NCI-H1092 treated with DMSO at 0.1 percent for 48 hours (cell line): ENCODE measurements at places on chromosomes 11 and 22.

GRCh38 chr22:24026056-24026455 is 15.0 kb downstream of the CABIN1 start:
- no peak for DNase-seq

DNA sequence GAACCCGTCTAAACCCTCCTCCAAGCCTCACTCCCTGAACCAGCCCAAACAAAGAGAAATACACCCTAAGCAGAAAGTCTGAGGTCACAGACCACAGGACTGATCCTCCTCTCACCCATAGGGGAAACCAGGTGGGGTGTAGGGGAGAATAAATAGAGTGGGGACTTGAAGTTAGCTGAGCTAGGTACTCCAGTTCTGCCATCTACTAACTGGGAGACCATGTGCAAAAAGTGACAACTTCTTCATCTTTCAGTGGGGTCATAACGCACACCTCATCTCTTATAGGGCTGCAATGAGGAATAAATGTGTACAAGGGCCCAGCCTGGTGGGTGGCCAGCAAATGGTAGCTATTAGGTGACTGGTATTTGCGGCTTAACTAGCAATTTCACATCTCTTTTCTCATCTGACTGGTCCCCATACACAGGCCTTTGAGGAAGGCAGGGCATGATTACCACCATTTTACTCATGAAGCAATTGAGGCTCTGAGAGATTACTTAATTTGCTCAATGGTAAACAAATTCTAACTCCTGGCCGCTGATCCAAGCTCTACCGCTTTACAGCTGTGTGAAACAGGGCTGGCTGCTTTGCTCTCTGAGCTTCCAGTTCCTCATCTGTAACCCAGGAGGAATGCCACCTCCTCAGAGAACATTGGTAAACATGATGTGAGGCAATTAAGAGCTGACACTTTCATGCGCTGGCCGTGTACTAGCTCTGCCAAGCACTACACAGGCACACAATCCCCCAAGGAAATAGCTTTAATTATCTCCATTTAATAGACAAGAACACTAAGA is 16.6 kb downstream of the TBC1D10A start:
- DNase-seq, result no peak

GRCh38 chr11:118104491-118104890 is 17.7 kb upstream of the SMIM35 start:
- DNase-seq, result no peak

DNA sequence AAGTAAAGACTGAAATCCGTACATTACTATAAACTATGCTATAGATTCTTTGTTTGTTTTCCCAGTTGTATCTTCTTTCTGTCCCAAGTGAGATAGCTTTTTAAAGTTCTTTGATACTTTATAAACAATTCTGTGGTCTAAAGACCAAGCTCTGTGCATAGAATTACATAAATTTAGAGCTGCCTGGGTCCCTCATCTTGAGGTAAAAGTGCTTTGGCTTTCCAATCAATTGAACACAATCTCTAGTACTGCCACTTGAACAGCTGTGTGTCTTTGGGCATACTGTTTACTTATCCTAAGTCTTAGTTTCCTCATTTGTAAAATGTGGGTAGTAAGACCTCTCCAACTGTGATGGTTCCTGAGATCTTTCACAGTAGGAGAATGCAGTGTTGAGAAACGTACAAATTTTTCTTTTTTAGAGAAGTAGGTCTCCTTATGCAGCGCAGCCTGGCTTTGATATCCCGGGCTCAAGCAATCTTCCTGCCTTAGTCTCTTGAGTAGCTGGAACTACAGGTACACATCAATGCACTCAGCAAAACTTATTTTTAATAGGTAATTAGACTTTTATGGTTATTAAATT is 2.5 kb upstream of the EED start:
- DNase-seq, result no peak

GRCh38 chr11:2325123-2325522 is 23.3 kb downstream of the TSPAN32 start:
- no peak for DNase-seq

GRCh38 chr11:67354075-67355022 is 1.0 kb upstream of the POLD4 start:
- DNase-seq, result no peak

GRCh38 chr11:36425561-36426081 is 84.5 kb downstream of the TRAF6 start:
- DNase-seq, result no peak

DNA sequence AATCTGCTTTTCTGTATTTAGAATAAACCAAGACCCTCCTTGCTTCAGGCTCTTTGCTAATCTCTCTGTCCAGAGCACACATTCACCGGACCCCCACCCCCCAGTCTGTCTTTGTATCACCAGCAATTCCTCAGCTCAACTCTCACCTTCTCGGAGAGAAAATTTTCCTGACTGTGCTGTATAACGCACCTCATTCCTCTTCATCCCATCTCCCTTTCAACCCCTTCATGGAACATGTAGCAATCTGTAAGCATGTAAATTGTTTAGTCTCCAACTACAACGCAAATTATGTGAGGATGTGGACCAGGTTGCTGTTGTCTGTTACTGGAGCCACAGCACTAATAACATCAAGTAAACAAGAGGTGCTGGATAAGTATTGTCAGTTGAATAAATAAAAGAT is 349.8 kb downstream of the DCDC1 start:
- no peak for DNase-seq

DNA sequence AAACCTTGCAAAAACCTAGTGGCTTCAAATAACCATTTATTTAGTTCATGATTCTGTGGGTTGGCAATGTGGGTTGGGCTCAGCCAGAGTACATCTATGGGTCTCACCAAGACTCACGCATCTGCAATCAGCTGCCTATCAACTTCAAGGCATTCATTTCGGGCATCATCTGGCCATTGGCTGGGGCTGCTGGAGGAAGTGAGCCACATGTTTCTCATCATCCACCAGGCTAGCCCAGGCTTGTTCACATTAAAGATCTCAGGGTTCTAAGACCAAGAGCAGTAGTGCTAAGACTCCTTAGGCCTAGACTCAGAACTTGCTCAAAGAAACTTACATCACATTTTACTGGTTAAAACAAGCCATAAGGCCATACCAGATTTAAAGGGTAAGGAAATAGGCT is 478.9 kb upstream of the ARHGAP42 start:
- no peak for DNase-seq

DNA sequence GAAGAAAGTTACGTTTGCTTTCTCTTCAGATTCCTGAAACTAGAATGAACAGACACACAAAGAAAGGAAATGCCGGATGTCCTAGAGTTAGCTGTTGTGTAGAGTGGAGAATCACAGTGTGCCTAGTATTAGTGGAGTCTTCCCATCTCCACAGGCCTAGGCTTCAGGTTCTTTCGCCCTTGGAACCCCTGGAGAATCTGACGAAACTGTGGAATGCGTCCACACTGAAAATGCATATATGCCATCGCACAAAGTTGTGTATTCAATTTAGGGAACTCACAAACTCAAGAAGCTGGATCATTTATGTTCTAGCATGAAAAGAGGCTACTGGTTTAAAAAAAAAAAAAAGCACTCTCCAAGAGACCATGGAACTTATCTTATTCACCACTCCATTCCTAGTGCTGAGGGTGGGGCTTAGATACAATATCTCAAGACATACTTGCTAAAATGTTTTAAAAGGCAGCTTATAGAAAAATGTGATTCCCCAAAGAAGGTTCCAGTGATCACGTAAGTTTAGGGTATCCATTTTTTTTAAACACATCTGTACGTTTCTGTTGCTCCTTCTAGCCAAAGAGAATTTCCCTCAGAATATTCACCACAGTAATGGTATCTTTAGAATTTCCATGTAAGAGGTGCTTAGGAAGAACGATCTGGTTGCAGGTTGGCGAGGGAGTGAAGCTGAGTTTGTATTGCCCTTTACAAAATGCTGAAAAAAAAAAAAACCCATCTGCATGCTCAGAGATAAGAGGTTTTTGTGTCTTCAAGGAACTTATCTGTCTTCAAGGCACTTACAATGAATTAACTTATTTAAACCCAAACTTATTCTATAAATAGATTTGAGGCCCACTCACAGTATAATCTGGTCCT is 20.0 kb downstream of the MAML2 start:
- no peak for DNase-seq

- no peak for DNase-seq
Observed at GRCh38 chr11:119417726-119418540, 5.0 kb downstream of the THY1 start.

DNA sequence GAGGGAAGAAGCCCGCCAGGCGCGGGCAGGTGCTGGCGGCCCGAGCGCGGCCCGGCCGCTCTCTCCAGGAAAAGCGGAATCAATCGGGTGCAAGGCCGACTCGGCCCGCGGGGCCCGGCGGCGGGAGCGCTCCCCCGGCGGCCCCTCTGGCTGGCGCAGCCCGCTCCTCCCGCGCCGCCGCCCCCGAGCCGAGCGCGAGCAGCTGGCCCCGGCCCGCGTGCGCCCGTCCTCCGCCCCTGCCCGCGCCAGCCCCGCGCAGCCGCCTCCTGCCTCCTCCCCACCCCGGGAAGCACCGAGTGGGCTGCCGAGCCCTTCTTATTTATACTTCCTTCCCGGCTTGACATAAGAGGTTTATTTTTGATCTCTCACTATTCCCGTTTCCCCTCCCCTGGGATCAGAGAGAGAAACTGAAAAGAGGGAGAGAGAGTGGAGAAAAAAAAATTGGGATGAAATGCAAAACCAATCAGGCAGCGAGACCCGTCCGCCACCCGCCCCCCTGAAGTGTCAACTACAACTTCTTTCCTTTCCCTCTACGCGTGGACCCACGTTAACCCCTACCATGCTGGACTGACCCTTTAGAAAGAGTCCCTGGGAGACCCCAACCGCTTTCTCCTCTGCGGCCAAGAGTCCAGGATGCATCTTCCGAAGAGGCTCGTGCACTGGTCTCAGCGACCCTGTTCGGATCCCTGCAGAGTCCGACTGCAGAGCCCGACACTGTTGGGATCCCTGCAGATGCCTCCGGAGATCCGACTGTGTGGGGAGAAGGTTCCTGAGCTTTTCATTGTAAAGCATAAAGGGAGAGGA is at the start of gene ADAMTS8:
Gene ADAMTS8, minus strand, starts transcription at position 294 of the 804 bp plus-strand sequence. CDS start 323 bp downstream, outside the sequence.
- peak; percentile 30 for DNase-seq

GRCh38 chr11:8068605-8069221 is 12.3 kb upstream of the TUB start:
- peak; percentile 22 for DNase-seq

DNA sequence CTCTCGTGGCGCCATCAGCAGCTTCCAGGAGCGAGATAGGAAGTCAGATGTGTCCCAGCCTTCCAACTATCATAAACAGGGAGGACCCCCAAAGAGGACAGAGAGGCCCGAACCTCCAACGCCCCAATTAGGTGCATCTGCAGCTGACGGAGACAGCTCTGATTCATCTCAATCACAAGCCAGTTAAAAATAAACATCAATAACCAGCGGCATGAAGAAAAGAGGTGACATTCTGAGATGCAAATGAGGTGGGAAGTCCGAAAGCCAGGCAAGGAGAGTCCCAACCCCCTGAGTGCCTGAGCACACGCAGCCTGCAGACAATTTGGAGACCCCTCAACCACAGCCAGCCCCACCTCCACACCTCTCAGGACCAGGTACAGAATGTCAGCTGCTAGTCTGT is 28.1 kb upstream of the IGSF9B start:
- no peak for DNase-seq

GRCh38 chr11:118820412-118821357 is 29.7 kb upstream of the DDX6 start:
- peak; percentile 60 for DNase-seq
